ENCODE measurements at places on chromosomes 2 and 18.

DNA sequence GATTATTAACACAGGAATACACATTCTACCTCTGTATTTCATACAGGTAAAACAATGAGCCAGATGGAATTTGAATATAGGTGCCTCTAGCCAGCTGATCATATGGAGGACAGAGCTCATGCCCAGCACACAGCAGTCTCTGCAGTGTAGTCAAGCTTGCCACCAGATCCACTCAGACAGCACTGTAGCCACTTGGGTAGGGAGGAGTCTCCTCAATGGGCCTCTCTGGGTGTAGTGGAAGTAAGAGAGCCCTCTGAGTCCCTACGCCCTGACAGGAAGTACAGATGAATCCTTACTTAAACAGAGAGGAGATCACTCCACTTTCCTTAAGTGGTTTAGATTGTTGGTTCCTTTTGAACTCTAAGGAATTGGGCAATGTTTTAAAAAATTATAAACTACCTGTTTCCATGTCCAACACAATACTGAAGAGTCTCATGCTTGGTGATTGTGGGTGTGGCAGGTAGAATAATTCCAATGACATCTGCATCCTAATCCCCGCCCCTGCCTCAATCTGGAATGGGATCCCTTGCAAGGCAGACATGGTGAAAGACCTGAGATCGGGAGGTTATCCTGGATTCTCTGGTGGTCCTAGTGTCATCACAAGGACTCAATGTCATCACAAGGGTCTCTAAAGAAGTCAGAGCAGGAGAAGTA lies 23.0 kb upstream of the TMEM200C start:
- no peak for DNase-seq

DNA sequence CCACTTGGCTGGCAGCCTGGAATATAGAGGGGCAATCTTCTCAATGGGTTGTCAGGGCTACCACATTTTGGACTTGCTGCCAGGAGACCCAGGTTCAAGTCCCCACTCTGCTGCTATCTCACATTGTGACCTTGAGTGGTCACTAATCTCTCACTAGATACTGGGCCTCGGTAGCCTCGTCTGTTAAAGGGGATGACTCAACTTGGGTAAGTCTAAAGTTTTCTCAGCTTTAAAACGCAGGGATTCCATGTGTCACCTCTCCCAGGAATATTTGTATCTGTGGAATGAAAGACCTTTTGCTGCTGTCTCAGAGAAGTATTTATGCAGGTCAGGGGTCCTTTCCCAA lies 86.3 kb downstream of the SEMA4F start:
- DNase-seq: no peak

- DNase-seq: no peak
Observed at GRCh38 chr18:10490401-10491165, 35.2 kb upstream of the NAPG start.

DNA sequence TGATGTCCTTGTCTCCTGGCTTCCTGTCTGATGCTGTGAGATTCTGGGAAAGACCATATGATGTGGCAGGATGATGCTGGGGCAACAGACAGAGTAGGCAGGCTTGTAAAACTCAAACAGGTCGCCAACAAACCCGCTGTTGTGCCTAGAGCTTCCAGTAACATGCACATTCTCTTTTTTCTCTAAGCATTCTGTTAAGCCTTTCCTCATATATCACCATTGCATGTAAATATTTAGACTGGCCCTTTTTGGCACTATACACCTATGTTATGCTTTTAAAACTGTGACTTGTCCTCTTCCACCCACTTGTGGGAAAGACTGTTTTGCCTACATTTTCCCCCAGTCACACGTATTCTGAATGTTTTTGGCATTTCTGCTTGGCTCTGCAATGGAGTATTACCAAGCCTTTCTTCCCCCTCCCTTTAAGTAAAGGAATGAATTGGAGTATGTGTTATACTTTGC lies 250.4 kb upstream of the TANK start:
- DNase-seq: no peak

- DNase-seq: no peak
Observed at GRCh38 chr2:156147594-156148330, 184.8 kb downstream of the NR4A2 start.

- no peak for DNase-seq
Observed at GRCh38 chr18:57748770-57749603, 54.1 kb downstream of the ATP8B1 start.

DNA sequence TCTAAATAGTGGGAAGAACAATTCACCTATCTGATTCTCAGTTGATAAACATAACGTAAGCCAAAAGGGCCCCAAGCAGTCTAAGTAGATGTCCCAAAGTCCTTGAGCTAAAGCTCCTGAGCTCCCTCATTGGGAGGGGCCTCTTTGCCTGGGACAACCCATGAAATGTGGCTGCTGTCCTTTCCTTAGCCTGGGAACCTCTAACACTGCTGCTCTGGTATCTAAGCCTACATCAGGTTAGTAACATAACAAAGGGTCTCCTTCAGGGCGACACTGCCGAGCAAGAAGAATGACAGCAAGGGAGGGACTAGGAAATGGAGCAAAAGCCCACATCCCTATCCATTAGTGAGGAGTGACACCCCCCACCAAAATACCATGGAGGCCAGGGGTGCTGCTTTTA lies 98.3 kb downstream of the MAPRE2 start:
- no peak for DNase-seq

DNA sequence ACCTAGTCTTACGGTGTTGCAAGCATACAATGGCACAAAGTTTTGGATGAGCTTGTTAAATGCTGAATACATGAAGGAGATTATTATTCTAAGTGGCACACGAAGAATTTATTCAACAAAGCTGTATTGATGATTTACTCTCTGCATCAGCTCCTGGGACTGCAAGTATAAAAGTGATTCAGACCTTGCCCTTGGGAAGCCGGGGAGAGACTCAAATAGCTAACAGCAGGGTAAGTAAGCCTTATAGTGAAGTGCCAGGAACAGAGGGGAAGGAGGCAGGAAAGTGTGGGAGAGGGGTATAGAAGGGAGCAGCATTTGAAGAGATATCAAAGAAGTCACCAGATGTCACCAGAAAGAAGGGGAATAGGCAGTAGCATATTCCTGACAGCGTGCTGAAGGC lies 115.4 kb downstream of the MCFD2 start:
- DNase-seq: no peak

DNA sequence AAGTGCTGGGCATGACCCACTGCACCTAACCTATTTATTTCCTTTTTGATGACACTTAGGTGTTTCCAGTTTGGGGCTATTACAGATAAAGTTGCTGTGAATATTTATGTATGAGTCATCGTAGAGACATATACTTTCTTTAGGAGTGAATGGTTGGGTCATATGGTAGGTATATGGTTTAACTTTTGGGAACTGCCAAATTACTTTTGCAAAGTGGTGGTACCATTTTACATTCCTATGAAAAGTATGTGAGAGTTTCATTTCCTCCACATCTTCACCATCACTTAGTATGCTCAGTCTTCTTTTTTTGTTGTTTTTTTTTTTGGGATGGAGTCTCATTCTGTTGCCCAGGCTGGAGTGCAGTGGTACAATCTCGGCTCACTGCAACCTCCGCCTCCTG lies 56.1 kb downstream of the HNRNPLL start:
- no peak for DNase-seq

DNA sequence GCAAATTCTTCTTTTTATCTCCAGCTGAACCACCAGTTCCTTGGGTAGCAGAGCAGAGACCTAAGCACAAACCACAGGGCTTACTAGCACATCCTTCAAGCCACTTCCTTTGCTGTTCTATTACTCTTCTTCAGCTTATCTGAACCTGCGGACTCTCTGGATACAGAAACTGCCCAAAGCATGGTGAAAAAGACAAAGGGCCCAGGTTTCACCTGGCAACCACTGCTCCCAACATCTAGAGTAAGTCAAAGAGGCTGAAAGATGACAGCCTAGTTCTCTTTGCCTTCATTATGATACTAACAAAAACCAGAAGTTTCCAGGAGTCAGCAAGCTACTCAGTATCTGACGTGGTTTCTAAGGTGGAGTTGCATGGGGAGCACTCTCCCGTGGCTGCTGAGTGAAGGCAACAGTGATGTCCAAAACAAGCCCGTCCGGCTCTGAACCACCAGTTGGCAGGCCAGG lies 43.4 kb downstream of the KANSL3 start:
- no peak for DNase-seq

GRCh38 chr18:10226971-10227370 lies 227.5 kb upstream of the APCDD1 start:
- no peak for DNase-seq

- no peak for DNase-seq
Observed at GRCh38 chr2:42194428-42194827, 25.3 kb downstream of the EML4 start.

GRCh38 chr2:123993728-123994323 lies 31.3 kb upstream of the CNTNAP5 start:
- DNase-seq: no peak

GRCh38 chr2:30894498-30895119 lies 87.4 kb upstream of the CAPN13 start:
- DNase-seq: no peak

DNA sequence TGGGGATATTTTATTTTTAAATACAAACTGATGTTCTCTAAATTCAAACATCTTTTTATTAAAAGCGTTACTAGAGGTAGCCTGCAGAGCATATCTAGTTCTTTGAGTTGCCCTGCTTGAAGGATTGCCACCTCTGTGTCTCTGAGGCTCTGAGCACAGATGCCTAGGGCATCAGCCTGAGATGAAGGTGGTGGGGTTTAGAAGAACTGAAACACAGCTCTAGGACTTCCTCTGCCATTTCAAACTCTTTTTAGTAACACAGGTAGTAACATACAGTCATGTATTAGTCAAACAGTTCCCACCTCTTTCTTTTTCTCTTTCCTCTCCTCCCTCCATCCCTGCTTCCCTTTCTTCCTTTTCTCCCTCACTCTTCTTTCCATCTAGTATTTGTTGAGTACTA lies 57.6 kb downstream of the TTC21B start:
- no peak for DNase-seq

- DNase-seq: no peak
Observed at GRCh38 chr2:28350196-28350595, 42.5 kb upstream of the FOSL2 start.

GRCh38 chr2:28955467-28955866 lies 25.6 kb upstream of the TOGARAM2 start:
- no peak for DNase-seq

DNA sequence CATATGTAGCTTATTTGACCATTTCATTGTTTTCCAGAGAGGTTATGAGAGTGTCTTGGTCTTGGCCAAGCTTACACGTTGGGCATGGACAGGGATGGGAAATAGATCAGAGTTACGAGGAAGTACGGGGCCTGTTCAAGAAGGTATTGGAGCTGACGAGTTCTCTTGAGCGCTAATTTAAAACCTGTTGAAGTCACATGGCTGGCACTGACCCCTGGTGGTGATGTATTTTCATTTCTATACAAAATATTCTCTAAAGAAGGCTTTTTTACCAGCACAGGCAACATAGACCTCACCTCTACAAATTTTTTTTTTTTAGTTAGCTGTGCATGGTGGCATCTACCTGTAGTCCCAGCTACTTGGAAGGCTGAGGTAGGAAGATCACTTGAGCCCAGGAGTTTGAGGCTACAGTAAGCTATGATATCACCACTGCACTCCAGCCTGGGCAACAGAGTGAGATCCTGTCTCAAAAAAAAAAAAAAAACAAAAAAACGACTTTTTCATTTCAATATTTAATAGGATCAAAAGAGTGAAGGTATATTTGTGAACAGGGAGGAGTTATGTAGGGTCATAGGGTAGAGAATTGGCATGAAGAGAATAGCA lies 19.6 kb downstream of the UGP2 start:
- no peak for DNase-seq

GRCh38 chr18:62497190-62497772 lies 25.5 kb upstream of the ZCCHC2 start:
- no peak for DNase-seq

- DNase-seq: no peak
Observed at GRCh38 chr2:190948671-190949070, 65.3 kb downstream of the STAT1 start.

- DNase-seq: no peak
Observed at GRCh38 chr18:44761812-44762211, 81.1 kb downstream of the SETBP1 start.

- DNase-seq: no peak
Observed at GRCh38 chr2:233140978-233141377, 80.8 kb downstream of the INPP5D start.

DNA sequence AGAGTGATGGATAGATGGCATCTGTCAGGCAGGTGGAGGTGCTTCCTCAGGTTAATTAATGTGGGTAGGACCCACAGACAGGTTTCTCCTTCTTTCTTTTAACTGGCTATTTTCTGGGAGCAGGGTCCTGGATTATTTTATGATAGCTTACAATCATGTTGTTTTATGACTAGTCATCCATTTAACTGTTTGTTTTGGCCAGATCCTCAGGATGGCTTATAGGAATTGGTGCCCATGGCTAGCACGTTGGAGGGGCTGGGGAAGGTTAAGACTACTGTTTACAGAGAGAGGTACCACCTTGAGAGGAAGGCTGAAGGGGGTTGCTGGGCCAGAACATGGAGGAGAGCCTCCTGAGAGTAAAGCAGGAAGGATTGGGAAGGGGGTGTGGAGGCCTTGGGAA lies 78.0 kb upstream of the MGAT5 start:
- no peak for DNase-seq

- no peak for DNase-seq
Observed at GRCh38 chr2:104745846-104746245, 108.1 kb upstream of the POU3F3 start.

GRCh38 chr2:232543491-232543890 lies 4.0 kb downstream of the CHRNG start:
- DNase-seq: no peak

DNA sequence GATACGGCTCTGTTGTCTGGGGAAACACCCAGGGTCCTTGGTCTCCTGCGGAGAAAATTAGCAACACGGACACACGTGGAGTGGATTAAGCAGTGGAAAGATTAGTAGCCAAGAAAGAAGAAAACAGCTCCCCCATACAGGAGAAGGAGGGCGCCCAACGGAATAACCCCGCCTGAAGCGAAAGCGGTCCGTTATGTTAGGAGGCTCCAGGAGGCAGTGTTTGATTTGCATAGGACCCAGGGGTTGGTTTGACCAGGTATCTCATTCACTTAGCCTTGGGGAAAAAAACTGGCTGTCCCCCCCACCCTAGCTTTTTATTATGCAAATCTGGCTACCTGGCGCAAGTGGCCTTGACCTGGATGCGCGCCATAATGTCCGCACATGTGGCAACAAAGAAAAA lies 170.1 kb upstream of the KYNU start:
- DNase-seq: no peak

- DNase-seq: no peak
Observed at GRCh38 chr2:221999717-222000116, 299.1 kb downstream of the PAX3 start.

GRCh38 chr2:158963071-158963470 lies 5.4 kb upstream of the TANC1 start:
- no peak for DNase-seq

GRCh38 chr2:176501617-176502016 lies 232.4 kb downstream of the MTX2 start:
- no peak for DNase-seq

GRCh38 chr18:58336605-58337004 lies 292.3 kb downstream of the ALPK2 start:
- no peak for DNase-seq
